ENCODE measurements at places on chromosomes 11 and 22.

DNA sequence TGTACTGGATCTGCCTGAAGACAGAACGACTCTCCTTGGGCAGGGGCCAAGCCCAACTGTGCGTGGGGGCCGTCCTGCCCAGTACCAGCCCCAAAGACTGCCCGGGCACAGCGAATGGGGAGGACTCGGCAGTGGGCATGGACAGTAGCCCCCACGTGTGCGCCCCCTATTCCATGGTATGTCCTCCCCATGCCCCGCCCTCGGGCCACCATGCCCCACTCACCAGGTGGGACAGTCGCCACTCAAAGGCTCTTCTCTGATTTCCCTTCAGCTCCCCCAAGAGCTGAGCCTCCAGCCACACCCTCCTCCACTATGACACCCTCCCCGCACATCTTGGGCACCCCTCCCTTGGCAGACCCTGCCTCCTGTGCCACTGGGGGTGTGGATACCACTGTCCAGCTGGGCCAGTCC, 43.5 kb downstream of the GNB1L start:
- no peak for DNase-seq

- DNase-seq, result peak; percentile 48
Measured at GRCh38 chr11:69439651-69440464, 41.6 kb upstream of the LINC01488 start.

- no peak for DNase-seq
Measured at GRCh38 chr11:24502425-24502824, 5.6 kb downstream of the LUZP2 start.

GRCh38 chr11:12188548-12189317, 78.3 kb downstream of the MICAL2 start:
- no peak for DNase-seq

DNA sequence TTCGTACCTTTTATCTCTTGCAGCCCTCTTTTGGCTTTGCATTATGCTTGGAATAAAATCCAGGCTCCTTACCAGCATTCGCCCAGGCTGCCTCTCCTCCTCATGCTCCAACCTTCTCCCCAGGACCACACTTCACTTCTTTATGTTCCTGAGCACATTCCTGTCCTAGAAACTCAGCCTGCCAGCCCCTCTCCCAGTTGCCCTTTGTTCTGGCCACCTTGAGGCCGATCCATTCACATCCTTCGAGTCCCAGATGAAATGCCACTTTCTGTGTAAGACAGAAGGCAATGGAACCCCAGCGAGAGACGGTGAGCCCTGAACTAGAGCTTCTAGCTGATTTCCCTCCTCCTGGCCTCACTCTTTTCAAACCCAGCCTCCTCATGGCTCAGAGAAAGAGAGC, 73.0 kb upstream of the NTM start:
- no peak for DNase-seq

DNA sequence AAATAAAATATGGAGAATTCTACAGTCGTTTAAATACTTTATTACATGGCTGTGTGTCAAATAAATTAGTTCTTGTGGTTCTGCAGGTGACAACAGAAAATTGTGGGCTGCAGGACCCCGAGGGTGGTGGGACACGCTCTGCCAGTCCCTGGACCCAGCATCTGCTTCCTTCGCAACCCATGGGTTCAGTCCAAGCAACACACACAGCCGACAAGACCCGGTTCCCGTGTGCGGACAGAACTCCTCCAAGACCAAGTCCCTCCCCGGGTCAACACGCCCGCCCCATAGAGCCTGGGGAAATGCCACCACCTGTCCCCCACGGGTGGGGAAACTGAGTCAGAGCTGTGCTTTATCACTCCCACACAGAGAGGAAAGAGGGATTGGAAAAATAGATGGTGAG, 238.9 kb downstream of the BRD1 start:
- DNase-seq, result no peak

DNA sequence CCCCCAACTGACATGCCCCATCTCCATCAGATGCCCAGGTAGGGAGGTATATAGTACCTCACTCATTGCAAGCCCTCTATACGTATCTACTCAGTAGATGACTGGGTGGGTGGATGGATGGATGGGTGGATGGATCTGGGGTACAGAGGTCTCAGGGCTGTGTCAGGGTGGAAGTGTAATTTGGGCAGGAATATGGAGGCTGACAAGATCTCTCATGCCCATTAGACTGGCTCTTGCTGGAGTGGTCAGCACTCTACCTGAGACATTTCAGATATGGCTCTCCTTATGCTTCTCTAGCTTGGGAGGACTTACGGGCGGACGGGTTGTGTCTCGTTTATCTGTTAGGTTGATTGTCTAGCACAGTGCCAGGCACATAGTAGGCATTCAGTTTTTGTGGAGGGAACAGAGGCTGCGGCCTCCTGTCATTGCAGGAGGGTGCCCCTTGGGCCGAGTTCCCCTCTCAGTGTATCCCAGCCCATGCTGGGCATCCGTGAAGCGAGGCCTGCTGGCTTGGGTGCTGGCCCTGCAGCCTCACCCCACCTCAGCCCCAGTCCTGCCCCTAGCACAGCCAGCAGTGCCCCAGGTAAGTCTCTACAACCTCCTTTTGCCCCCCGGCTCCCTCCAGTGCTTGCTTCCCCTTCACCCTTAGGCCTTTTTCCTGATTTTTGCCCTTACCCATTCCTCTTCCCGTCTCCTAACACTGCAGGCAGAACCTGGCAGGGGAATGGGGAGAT, 13.7 kb downstream of the ROBO3 start:
- DNase-seq, result no peak

DNA sequence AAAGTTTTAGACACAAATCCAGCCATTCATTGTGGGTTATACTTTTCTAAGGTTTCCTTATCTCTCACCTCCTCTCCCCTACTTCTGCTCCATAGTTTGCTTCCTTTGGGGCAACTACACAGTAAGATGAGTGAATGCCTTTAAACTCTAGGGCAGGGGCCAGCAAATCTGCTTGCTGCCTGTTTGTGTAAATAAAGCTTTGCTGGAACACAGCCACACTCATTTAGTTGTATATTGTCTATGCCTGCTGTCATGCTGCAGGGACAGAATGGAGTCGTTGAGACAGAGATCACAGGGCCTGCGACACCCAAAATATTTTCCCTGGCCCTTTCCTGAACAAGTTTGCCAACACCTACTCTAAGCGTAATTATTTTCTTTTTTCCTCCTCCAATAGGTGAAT, 58.7 kb downstream of the TECTA start:
- no peak for DNase-seq

DNA sequence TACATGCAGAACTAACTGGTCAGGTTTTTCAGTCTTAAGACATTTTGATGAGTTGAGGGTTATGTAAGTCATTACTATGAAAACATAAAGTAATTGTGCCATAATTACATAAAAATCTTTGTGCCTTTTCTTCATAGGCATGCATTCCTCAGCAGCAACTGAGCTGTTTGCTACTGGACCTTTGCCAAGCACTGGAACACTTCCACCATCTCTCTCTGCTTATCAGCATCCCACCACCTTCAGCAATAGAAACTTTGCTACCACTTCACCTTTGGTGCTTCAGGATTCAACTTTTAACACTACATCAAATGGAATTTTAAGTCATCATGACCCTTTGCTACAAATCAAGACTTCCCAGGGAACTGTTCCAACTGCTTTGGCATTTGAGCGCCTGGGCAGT, 39.0 kb downstream of the QSER1 start:
- no peak for DNase-seq

- no peak for DNase-seq
Measured at GRCh38 chr22:38115423-38116205, 5.1 kb upstream of the BAIAP2L2 start.

DNA sequence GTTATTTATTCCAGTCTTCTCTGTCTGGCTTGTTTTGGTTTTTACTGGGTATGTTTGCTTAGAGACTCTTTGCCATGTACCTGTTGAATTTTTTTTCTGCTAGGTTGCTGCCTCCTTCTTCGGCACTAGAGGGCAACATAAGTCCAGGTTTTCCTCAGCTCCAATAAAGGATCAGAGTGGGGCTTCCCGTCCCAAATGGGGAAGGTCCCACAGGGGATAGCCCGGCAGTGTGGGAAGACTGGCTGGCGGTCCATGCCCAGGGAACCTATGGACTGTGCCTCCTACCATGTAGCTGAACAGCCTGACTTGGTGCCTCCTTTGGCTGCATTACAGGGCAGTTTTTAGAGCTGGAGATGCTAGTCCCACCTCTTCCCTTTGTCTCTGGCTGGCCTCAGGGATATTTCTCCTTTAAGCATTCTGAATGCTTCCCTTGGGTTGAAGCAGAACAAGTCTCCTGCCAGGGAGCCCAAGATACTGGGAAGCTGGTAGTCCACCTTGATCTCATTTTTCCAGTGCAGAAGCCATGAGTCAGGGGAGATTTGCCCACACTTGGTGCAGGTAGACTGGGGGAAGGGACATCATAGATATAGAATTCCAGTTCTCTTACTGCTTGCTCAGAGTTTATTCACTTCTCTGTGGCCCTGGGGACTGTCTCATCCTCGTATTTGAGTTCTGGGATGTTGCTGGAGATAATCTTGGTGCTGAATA, 60.2 kb downstream of the BRD1 start:
- peak; percentile 63 for DNase-seq

DNA sequence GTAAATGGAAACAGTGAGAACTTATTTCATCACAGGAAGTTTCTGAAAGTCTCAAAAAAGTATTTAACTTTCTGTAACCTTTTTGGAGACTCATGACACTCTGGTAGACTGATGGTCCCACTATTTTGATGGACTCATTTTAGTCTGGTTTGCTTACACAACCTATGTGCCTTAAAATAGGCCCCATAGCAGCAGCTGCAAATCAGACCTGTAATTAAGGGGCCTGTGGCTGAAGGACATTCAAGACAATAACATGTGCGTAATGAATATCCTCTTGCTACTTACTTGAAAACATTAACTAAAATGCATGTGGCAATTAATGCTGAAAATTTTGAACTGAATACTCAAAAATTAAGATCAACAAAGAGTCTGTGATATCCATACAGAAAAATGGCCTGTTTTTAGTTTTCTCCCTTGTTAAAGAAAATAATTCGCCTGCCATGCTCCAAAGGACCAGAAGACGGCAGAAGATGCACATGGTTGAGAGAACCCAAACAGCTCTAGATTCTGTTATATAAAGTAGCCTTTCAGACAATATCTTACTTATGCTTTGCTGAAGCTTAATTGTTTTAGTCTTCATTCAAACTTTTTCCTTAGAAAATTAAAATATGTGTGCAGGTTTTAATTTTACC, 568.5 kb downstream of the KCNA4 start:
- peak; percentile 65 for DNase-seq

- DNase-seq, result no peak
Measured at GRCh38 chr11:29996016-29996415, 20.8 kb downstream of the KCNA4 start.

DNA sequence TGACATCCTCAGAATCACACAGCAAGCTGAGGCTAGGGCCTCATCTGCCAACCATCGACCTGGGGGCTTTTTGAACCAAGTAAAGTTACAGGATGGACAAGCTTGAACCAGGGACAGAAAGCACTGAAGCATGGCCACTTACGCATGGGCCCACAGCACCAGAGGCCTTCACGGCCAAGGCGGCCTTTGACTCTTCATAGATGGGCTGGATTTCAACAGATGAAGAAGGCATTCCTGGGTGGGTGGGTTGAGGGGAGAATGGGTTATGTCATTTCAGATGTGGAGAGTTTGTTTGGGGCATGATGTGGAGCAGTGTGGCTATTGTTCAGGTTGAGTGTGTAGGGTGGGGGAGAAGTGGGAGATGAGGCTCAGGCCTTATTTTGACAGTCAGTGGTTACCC, 60.2 kb downstream of the LRRC32 start:
- no peak for DNase-seq

GRCh38 chr11:10021563-10021962, 272.5 kb downstream of the SBF2 start:
- DNase-seq, result no peak

- DNase-seq, result peak; percentile 31
Measured at GRCh38 chr22:35399114-35399677, 744 bp upstream of the MCM5 start.

- peak; percentile 68 for DNase-seq
Measured at GRCh38 chr11:67384851-67385366, 6.9 kb upstream of the RAD9A start.

DNA sequence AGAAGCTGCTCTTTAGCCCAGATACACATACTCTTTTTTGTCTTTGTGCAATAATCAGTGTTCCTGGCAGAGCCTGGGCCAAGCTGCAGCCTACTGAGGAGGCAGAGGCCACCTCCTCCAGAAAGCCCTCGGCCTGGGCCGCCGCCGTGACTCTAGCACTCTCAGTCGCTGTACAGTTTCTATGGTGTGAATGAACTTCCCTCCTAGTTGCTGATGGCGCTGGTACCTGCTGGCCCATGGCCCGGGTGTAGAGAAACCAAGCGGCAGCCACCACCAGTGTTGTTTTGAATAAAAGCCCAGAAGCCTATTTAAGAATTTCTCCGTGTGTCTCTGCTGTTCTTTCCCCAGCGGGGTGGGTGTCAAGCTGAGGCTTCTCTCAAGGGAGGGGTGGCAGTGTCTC, 118.9 kb downstream of the CACNA1I start:
- no peak for DNase-seq

DNA sequence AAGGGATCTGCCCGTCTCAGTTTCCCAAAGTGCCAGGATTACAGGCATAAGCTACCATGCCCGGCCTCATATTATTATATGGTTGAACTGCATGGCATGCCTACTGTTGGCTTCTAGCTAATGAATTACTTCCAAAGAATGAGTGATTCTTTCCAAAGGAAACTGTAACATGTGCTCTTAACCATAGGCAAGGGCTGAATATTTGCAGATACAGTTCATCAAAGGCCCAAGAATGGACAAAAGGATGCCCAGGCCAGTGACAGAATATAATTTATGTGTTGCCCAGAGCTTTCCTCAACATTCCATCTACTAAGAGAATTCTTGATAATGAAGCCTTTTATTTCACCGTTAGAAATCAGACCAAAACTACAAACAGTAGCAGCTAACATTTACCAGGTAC, 27.0 kb upstream of the CCDC89 start:
- peak; percentile 45 for DNase-seq

GRCh38 chr11:47216121-47216798, 1.5 kb downstream of the DDB2 start:
- DNase-seq, result peak; percentile 96

GRCh38 chr11:2694495-2694894, 5.3 kb downstream of the KCNQ1OT1 start:
- DNase-seq, result no peak

GRCh38 chr11:27720277-27720830, 20.1 kb upstream of the BDNF start:
- peak; percentile 77 for DNase-seq

GRCh38 chr22:30251711-30252110, 5.2 kb upstream of the LIF start:
- peak; percentile 62 for DNase-seq

DNA sequence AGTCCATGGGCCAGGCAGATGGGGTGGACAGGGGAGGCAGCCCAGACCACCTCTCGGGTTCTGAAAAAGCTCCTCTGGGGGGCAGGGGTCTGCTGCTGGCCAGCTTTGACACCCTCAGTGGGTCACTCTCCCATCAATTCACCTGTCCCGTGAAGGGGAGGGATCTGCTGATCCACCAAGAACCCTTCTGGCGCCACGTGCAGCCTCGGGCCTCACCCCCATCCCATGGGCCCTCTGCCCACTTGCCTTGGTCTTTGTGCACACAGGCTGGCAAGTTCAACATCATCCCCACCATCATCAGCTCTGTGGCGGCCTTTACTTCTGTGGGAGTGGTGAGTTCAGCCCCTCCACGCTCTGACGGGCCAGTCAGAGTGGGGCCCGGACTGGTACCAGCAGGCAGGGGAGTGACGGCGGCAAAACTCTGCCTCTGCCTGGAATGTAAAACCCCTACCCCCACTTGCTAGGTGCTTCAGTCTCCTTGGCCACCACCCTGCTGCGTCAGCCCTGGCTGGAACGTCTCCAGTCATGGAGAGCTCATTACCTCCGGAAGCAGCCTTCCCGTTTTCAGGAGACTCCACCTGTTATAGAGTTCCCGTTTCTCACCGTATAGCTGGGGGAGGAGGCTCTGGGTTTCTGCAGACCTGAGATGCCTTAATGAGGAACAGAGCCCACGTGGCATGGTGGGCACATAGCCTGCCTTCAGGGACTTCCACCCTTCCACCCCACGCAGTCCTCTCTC, 12.7 kb downstream of the PRG3 start:
- no peak for DNase-seq

All from GM23248 (cell line).